ENCODE measurements at places on chromosomes 2 and 18.

DNA sequence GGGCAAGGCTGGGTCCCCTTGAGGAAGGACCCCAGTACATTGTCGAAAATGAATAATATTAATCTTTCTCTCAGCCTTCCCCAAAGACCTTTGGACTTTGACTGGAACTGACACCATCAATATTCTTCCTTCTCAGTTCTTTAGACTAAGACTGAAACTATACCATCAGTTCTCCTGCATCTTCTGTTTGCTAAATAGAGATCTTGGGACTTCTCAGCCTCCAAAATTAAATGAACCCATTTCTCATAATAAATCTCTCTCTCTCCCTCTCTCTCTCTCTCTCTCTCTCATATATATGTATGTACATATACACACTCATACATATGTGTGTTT lies 39.7 kb upstream of the VRK2 start:
- DNase-seq, result no peak

- no peak for DNase-seq
These were observed 30.7 kb downstream of the KCNE4 start for GRCh38 chr2:223082706-223083105.

- no peak for DNase-seq
These were observed 76.6 kb downstream of the ALK start for GRCh38 chr2:29844713-29845326.

DNA sequence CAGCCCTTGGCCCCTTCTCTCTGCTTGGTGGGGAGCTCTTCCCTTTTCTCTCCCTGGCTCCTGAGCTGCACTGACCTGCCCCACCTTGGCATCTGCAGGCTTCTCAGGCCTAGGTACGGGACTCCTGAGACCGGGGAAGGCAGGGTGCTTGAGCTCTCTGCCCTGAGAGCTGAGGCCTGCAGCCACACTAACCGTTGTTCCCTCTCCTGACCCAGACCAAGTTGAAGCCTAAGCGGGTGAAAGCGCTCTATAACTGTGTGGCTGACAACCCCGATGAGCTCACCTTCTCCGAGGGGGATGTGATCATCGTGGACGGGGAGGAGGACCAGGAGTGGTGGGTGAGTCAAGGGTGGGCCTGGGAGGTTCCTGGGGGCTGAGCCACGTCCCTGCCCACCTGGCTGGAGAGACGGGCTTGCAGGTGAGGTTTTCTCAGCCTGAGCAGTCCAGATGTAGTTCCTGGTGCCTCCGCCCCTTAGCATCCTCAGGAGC lies 22.2 kb downstream of the ITGB1BP1 start:
- no peak for DNase-seq

DNA sequence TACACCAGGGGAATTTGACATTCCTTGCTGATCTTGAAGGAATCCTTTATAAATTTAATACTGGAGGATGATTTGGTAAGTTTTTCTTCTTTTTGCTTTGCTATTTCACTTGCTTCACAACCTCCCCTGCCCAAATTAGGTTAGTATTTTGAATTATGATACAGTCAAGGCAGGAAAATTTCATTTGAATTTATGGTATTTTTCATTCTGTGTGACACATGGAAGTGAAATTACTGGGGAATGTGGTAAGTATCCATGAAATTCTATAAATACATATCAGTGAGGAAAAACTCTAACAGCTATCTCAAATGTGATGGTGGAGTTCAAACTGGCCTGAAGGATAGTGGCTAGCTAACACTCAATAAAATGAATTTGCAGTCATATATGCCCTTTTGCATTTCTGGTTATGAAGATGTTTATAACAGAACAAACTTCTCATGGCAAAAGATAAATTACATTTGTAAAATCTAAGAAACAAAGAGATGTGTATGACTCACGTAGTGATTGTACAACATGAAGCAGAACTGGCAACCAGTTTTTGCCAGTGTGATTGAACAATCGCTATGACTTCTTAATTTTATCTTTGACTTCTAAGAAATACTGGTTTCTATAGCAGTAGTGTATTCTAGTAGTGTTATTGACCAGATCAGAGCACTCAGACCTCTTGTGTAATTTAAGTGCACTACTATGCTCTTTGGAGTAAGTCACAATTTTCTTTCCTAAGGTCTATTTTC lies 152.6 kb downstream of the IKZF2 start:
- DNase-seq, result no peak

- DNase-seq, result no peak
These were observed 151.8 kb upstream of the KCTD1 start for GRCh38 chr18:26700201-26700600.

DNA sequence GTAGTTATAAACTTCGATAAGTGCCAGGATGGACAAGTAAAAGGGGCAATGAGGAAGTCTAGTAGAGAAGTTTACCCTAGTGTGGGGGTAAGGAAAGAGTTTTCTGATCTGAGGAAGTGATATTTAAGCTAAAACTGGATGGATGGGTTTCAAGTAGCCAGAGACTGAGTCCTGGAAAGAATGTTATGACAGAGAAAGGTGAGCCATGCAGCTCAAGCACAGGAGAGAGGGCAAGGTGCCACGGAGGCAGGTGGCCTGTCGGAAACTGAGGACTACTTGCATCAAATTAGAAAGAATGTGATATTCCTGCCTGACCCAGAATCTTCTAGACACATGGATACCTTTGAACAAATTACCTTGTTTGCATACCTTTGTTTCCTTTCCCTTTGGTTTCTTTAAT lies 26.5 kb downstream of the NMUR1 start:
- DNase-seq, result no peak

DNA sequence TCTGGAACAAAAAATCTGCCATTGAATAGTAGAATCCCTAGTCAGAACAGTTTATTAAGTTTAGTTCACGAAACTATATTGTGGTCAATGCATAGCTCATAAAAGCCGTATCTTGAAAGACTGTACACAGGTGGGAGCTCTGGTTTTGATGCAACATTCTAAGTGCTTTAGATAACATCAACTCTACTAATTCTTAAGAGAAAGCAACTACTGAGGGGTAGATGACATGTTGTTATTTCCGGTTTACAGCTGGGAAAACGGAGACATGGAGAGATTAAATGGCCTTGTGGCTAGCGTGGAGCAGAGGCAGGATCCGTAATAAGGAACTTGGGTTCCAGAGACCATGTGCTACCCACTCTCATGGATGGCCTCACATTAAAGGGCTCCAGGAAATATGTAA lies 4.2 kb upstream of the ITGA6 start:
- DNase-seq, result no peak

GRCh38 chr2:190526105-190526750 lies 8.3 kb downstream of the NEMP2 start:
- DNase-seq, result no peak

GRCh38 chr2:31515586-31515985 lies 65.2 kb downstream of the SRD5A2 start:
- DNase-seq, result no peak

DNA sequence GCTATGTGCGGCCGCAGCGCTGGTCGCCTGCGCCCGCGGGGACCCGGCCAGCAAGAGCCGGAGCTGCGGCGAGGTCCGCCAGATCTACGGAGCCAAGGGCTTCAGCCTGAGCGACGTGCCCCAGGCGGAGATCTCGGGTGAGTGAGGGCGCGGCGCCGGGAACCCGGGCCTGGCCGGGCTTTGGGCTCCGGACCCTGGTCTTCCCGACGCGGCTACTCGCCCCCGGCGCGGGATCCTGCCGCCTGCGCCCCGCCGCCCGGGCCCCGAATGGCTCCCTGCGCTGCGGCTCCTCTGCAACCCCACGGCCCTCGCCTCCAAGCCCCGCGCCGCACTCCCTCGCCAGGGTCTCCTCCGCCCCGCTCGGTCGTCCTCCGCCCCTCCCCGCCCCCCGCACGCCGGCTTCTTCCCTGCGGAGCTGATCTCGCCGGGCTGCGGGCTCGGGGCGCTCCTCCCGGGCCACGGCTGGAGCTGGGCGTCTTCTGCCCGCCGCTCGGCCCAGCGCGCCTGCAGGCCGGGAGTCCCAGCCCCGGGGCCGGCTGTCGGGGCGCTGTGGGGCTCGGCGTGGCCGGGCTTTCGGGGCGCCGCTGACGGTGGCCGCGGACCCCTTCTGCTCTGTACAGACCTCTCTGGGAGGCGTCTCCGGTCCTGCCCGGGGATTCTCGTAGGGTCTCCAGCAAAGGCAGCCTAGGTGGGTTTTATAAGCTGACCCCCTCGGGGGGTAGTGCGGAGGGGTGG lies 652 bp downstream of the GPC1 start:
- no peak for DNase-seq

Data from activated T-cell treated with anti-CD3 and anti-CD28 coated beads for 48 hours (primary cell).